ENCODE measurements at places on chromosomes 16 and 17.

DNA sequence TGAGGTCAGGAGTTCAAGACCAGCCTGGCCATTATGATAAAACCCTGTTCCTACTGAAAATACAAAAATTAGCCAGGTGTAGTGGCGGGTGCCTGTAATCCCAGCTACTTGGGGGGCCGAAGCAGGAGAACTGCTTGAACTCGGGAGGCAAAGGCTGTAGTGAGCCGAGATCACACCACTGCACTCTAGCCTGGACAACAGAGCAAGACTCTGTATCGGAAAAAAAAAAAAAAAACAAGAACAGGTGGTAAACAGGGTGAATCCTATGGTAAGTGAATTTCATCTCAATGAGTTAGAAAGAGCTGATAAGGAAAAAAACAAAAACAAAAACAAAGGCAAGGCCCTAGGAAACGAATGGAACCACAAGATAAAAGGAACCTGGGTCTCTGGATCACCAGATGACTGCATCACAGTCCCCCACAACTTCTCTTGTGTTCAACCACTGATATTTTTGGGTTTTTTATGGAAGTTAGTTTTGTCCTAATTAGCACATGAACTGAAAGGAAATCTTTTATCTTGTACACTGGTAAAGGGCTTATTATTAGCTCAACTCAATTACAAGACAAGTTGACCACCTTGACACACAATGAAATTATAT is 21.0 kb downstream of the GLG1 start:
- DNase-seq, result no peak

DNA sequence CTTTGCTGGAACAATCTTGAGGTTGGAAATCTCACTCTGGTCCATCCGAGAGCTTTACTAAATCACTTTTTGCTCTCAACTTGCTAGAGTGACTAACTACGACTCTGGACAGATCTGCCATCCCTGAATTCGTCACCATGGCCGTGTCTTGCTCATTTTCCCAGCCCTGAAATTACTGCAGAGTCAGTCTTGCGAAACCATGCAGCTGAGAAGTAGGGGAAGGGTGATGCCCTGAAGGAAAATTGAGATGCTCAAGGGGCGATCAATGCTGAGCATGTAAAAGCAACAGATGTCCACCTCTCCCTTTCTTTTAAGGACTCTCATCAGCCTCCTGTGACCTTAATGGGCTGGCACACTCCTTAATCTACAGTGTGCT is 18.8 kb downstream of the PCTP start:
- DNase-seq, result no peak

- no peak for DNase-seq
These were observed 80.1 kb downstream of the CLEC16A start for GRCh38 chr16:11024333-11025053.

GRCh38 chr16:2428784-2429033 is 538 bp upstream of the CCNF start:
- DNase-seq, result no peak

GRCh38 chr16:4832698-4833343 is 14.3 kb downstream of the GLYR1 start:
- no peak for DNase-seq

- no peak for DNase-seq
These were observed 9.2 kb downstream of the TBC1D16 start for GRCh38 chr17:80026359-80027042.

GRCh38 chr17:33647956-33648355 is 354.9 kb upstream of the ASIC2 start:
- DNase-seq, result peak; percentile 2

DNA sequence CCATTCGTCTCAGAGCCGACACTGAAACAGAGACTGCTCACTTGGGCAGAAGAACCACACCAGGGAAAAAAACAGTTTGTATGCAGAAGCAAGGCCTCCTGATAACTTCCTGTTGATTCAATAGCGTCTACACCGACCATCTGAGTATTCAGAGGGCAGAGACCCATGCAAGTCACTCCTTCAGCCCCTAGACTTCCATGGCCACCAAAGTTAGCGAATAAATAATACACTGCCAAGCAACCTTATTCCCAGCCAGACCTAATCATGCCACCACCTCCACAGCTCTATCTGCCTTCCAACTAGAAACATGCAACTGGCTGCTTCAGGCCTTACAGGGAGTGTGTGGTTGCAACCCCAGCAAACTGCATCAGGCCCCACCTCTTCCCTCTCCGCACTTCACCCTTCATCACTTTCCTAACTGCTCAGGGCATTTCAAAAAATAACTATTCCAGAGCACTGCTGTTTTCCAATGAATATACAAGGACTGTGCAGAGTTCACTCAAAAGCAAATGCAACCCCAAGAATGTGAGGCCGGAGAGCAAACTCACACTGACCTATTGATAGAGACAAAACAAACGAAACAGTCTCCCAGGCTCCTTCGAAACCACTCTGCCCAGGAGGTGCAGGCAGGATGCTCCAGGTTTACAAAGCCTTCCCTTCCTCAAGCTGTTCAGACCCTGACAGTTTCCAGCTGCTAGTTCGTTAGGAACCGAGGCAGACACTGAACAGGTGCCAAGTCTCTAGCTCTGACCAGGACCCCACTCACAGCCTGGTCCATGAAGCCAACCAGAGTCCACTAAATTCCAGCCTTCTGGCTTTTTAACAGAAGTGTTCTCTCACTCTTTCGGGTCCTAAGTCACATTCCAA is 3.6 kb downstream of the USP7 start:
- DNase-seq, result peak; percentile 65

DNA sequence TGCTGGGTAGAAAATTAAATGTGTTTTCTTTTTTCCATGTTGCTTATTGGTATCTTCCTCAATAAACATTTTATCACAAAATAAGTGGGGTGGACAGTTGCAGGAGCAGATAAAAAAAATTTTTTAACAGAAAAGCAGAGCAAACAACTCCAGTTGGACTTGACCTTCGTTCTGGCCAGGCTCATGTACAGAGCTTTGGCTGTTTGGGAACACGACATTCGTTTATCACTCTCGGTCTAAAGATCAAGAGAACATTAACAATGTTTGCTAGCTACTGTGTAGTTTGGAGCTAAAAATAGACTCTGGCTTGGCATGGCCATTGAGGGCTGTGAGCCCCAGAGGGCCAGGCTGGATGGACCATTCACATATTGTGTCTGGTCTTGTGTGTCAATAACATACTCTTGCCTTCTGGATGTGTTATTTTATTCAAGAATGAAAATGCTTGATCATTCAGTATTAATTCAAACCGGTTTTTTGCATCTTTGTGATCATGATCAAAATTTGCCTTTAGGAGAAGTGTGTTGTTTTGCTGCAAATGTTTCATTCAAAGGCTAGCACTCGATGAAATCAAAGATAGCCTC is 56.6 kb downstream of the TMEM186 start:
- no peak for DNase-seq

DNA sequence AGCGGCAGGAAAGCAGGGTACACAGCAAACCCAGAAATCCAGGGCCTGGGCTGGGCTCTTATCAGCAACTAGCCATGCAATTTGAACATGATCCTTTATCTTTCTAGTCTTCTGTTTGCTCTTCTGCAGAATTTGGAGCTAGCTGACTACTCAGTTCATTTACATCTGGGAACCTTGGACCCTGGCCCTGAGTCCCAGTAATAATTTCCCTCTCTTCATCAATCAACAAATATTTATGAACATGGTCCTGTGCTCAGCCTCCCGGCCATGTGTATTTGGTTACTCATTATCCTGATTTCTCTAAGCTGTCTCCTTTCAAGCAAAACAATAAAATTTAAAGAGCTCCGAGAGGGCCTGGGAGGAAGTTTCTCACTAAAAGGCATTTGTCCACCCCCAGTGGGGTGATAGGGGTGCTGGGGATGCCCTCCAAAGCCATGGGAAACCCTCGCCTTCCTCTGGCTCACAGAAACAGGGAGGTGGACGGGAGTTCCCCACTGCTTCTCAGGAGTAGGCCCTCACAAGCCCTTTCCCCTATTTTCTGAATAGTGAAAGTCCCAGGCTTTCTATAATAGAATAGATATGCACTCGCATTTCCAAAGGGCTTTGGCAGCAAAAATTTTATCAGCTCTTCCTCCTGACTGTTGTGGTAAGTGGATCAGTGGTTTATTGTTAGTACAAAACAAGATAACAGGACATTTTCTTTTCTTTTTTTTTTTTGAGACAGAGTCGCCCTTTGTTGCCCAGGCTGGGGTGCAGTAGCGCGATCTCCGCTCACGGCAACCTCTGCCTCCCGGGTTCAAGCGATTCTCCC is 6.9 kb upstream of the WDR59 start:
- DNase-seq, result no peak

- DNase-seq, result no peak
These were observed 10.6 kb downstream of the NAA60 start for GRCh38 chr16:3454093-3454492.

- DNase-seq, result peak; percentile 7
These were observed 88.6 kb upstream of the NLRP1 start for GRCh38 chr17:5672815-5673430.

- DNase-seq, result no peak
These were observed 23.5 kb downstream of the SRCAP start for GRCh38 chr16:30722443-30722842.

GRCh38 chr16:90008708-90009145 is 10.5 kb downstream of the DBNDD1 start:
- DNase-seq, result peak; percentile 78

DNA sequence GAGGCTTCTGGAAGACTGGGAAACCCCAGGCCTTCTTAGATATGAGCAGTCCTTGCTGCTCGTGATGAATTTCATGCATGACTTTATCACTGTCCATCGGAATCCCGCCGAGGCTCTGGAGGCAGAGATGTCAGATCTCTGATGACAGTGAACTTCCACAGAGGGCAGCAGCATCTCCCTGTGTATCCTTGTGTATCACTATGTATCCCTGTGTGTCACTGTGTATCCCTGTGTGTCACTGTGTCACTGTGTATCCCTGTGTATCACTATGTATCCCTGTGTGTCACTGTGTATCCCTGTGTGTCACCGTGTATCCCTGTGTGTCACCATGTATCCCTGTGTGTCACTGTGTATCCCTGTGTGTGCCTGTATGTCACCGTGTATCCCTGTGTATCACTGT is 160.2 kb upstream of the CHMP6 start:
- no peak for DNase-seq

DNA sequence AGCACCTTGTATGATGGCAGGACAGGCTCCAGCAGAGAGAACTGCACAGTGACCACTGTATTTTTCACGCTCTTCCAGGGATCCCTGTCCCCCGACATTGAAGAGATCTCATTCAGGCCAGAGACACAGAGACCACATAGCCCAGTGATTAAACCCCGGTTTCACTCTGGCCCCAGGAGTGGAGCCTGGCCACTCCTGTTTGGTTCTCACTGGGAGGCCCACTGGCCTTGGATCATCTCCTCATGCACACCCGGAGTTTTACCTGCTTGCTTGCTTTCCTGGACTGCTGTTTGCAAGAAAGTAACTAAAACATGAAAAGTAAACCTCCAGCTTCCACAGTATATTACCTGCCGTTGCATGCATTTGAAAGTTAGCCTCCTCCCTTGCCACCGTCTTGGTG is 13.2 kb upstream of the CLEC18C start:
- no peak for DNase-seq

GRCh38 chr16:87562201-87562600 is 40.1 kb upstream of the JPH3 start:
- no peak for DNase-seq

- DNase-seq, result no peak
These were observed 9.3 kb downstream of the SLC47A2 start for GRCh38 chr17:19706791-19707727.

- no peak for DNase-seq
These were observed 24.0 kb downstream of the LIMD2 start for GRCh38 chr17:63675607-63676546.

- DNase-seq, result no peak
These were observed 1.6 kb upstream of the CDH16 start for GRCh38 chr16:66920299-66920590.

DNA sequence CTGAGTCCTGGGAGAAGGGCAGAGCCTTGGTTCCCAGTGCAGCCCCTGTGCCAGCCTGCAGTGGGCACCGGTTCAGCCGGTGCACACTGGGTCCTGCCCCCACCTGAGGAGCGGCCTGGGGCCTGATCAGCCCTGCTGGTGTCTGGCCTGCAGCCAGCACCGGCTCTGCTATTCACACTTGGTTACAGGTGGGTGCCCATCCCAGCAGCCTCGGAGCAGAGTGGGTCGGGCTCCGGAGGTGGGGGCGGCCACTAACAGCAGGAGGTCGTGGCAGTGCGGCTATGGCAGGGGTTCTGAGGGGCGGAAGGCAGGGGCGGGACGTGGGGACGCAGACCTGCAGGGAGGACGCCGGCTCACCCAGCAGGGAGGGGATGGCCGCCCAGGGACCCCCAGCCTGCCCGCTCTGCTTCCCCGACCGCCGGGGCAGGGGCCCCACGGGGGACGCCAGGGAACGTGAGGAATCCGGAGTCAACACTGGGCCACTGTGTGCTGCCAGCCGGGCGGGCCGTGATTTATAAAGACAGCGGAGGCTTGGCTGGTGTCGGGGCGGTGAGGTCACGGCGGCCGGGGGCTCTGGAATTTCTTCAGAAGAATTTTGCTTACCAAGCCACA is 20.3 kb downstream of the METRNL start:
- no peak for DNase-seq

GRCh38 chr16:4505356-4506147 is 29.4 kb downstream of the HMOX2 start:
- peak; percentile 86 for DNase-seq

- no peak for DNase-seq
These were observed 10.2 kb downstream of the SETD1A start for GRCh38 chr16:30967795-30968194.

DNA sequence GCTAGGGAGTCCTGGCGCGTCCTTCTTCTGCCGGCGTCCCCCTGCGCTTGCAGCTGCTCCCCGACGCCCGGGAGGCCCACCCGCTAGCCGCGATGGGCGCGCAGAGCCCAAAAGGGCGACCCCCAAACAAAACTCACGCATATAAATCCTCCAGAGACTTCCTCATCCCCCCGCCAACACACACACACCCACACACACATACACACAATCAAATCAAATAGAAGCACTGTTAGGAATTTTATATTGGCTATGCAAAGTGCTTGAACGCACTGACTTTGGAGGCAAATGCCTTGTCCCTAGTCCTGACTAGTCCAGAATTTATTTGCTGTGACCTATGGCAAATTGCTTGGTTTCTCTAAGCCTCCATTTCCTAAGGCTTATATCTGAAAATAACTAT is 23.8 kb upstream of the CRYM start:
- DNase-seq, result no peak

- DNase-seq, result no peak
These were observed 8.2 kb downstream of the ARL4D start for GRCh38 chr17:43406676-43407645.

Measured in activated CD4-positive, alpha-beta T cell treated with anti-CD3 and anti-CD28 coated beads, Interleukin-10, Interleukin-2, amounts not matched to agents 100 ng/mL and 50 ng/mL, durations not matched to agents 16 hours and 8 hours (primary cell).